ENCODE measurements at places on chromosomes 5 and 9.

GRCh38 chr5:154249826-154250225, 59.3 kb downstream of the GALNT10 start:
- no peak for DNase-seq

DNA sequence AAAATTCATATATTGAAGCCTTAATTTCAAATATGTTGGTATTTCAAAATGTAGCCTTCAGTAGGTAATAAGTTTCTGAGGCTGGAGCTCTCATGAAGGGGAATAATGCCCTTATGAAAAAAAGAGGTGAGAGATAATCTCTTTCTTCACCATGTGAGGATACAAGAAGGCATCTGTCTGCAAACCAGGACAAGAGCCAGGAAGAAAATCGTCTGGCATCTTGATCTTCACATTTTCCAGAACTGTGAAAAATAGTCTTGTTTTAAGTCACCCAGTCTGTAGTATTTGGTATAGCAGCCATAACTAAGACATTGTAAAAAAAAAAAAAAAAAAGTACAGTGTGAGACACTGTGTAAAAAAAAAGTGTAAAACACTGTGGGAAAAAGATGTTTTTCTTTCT, 768.9 kb downstream of the TAF11L14 start:
- DNase-seq, result no peak

DNA sequence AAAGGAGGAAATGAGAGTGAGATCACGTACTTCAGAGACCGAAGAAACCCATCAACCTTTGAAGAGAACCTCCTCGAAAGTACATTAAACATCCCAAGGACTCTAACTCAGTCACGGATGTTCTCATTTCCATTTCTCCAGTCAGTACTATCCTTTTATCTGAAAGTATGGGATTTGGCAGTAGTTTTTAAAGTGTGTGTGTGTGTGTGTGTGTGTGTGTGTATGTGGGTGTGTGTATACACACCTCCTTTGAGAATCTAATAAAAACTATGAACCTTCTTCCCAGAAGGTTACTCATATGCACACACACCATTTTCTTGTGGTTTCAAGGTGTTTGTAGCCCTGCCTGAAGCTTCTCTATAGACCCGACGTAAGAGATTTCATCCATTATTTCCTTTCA, 53.9 kb downstream of the PRDM6 start:
- DNase-seq, result no peak

DNA sequence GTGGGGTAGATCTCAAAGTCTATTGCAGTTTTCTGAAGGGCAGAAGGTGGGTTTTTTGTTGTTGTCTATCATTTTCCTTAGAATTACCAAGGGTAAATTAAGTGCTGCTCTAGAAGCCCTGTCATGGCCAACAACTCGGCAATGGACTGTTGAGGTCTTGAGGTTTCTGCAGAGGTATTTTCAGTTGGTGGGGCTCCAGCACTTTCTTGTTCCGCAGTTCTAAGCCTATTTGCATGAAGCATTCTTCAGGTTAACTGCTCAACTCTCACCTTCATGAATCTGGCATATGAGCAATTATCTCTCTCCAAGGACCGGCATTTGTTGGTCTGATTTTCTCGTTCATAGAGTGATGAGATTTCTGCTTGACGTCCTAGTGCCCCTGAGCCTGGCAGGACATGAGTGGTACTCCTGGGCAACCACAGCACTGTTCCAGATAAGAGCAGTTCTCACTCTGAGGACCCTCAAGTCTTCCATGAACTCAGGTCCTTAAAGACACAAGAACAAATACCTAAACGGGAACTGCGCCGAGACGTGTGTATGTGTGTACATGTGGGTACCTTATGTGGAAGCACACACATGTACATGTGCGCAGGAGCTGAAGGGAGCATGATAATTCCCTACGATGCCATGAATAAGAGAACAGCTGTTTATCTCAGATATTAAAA, 544.5 kb downstream of the CSNK1G3 start:
- no peak for DNase-seq

GRCh38 chr5:59035681-59036080, 452.8 kb downstream of the RAB3C start:
- no peak for DNase-seq

DNA sequence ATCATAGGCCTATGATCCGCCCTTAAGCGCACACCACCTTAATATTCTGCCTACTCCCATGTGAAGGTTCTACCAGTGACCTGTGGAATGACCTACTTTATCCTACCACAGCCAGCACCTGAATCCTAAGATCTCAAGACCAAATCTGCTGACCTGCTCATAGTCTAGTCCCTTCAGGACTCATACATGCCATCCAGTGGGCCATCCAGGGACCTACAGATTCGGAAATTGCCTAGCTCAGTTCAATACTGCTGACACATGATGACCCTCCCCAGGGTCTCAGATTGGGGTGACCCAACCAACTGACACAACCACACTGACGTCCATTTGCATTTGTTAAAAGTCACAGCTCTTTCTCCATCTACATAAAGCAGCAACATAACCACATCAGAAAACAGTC, 443.8 kb upstream of the ST8SIA4 start:
- no peak for DNase-seq

All from ELR (cell line).